ENCODE measurements at places on chromosomes 1 and 21.

DNA sequence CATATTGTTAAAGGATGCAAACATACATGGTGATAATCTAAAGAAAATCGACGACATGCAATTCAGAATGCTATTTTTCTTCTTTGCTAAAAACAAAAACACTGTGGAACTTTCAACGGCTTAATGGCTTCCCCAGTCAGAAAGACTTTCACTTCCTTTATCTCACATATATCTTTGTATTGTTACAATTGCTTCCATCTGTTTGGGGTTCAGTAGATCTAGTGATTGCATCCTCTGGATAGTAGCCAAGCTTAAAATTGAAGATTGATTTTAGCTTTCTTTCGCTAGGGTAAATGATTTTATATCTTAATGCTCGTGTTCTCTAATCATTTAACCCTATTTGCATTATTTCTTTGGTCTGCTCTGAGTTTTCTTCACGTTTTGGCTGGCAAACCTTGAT is 31.8 kb upstream of the ADAMTS1 start:
- DNase-seq, result no peak

DNA sequence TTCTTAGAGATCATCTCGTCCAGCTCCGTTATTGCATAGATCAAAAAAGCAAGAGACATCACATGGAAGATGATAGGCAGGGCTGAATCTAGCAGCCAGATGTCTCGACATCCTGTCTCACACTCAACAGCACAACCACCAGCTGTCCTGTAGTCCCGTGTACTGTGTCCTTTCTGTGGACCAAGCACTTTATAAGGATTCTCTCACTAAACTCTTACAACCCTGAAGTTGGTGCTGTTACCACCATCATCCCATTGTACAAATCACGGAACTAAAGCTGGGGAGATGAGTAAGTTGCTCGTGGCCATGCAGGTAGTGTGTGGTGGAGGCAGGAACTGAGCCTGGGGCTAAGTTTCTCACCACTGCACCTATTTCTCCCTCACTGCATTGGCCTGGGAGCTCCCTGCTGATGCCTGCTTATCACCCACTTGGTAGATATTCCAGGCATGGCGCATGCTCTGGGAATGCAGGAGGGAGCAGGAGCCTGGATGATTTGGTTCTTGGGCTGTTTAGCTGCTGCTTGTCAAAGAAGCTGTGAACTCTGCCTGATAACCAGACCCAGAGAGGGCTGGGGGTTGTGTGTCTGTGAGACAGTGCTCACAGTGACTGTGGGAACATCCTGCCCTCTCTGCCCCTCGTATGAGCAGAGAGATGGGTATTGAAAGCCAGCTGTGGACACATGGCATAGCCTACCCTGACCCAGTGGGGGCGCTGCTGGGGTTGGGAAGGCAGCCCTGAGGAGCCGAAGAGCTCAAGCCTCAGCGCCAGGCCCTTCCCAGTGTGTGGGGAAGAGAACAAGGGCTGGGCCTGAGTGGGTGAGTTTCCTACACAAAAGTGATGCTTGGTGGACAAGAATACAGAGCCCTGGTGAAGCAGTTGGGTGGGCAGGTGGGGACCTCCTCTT is 13.6 kb downstream of the PPFIA4 start:
- DNase-seq, result no peak

DNA sequence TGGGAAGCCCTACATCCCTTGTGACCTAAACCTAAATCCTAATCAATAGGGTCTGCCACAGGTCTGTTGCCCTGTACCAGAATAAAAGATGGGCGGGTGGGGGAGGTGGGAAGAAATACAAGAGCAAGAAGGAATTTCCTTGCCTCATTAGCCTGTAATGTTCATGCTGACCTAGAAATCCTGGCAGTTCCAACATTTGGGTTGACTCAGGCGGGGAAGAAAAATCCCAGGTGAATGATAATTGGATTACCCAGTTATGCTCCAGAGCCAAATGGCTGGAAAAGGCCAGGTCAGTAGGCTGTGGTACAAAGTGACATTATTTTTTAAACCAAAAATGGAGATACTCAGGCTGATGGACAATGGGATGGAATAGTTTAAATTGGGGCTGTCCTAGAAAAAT is 27.3 kb upstream of the A3GALT2 start:
- no peak for DNase-seq

DNA sequence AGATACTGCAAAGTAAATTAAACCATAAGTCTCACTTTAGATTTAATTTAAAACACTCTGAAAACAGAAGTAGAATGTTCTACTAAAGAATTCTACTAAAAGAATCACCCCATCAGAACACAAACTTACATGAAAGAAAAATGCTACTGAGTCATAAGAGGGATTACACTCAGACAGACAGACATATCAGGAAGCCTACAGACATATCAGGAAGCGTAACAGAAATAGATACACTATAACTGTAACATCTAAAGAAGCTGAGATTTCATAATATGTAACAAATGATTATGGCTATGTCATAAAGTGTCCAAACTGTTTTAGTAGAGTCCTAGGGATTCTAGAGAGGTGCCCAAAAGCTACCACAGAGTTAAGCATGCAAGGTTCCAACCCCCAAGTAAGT is 23.9 kb downstream of the FOXJ3 start:
- DNase-seq, result no peak

- no peak for DNase-seq
Measured at GRCh38 chr1:116997636-116998035, 3.9 kb upstream of the CD101 start.

Data from hindlimb muscle (tissue), 1 donor.